ENCODE measurements at places on chromosomes 6 and 20.
A peak's percentile ranks its signal among the peaks of the same experiment; 100 is the strongest.

DNA sequence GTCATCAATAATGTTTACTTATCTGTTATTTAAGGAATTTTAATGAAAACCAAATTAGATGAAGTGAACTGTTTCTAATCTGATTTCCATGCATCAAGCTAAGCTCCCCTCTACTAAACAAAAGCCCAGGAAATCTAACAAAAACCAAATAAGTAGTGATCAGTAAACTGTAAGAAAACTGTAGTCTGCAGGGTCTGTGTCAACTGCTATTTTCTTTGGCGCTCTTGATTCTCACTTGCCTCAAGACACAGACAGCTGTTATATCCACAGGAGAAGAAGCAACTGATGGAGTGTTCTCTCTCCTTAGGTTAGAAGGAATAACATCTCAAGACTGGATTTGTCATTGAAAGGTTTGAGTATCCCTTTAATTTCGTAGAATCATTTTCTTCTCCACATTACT is 293.5 kb downstream of the PHF3 start:
- DNase-seq: no peak

DNA sequence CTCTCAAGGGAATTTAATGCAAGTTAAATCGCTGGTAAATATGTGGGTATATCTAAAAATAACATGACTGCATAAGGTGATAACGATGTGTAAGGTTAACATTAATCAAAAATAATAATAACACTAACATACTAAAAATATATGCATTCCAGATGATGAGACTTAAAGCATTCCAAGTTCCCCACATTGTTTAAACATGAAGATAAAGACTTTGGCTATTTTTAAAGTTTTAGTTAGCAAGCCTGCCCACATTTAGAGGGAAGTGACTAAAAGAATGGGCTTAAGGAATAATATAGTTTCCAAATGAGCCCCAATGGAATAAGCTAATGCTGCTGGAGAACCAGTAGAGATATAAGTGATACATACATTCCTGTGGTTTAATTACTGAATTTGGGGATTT is 941.3 kb downstream of the TBC1D32 start:
- no peak for DNase-seq

- DNase-seq: no peak
These were observed 53.5 kb upstream of the CCN2 start for GRCh38 chr6:132004668-132005067.

- DNase-seq: no peak
These were observed 125.3 kb downstream of the PREX1 start for GRCh38 chr20:48702455-48702913.

GRCh38 chr6:48744948-48745347 is 634.0 kb upstream of the PTCHD4 start:
- DNase-seq: no peak

DNA sequence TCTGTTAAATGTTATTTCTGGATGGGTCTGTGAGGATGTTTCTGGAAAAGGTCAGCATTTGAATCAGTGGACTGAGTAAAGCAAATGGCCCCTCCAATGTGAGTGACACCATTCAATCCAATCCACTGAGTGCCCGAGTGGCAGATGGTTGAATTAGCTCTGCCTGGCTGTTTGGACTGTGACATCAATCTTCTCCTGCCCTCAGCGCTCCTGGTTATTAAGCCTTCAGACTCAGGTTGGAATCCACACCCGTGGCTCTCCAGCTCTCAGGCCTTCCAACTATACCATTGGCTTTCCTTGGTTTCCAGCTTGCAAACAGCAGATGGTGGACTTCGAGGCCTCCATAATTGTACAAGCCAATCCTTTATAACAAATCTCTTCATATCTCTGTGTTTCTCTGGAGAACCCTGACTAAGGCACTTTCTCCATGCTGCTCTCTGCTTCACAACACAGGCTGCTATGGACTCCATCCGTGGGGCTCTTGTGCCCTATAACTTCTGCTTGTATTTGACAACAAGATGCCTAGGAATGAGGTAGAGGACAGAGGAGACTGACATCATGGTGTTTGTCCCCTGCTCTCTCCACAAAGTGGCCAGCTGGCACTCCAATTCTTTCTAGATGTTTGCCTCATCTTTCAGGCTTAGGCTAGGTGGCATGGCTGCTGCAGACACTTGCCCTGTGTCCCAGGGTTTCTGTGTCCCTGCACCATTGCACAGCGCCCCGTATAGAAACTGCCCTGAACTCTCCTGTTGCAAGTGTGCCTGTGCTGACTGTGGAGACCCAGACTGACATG is 4.8 kb upstream of the CSTL1 start:
- DNase-seq: no peak

DNA sequence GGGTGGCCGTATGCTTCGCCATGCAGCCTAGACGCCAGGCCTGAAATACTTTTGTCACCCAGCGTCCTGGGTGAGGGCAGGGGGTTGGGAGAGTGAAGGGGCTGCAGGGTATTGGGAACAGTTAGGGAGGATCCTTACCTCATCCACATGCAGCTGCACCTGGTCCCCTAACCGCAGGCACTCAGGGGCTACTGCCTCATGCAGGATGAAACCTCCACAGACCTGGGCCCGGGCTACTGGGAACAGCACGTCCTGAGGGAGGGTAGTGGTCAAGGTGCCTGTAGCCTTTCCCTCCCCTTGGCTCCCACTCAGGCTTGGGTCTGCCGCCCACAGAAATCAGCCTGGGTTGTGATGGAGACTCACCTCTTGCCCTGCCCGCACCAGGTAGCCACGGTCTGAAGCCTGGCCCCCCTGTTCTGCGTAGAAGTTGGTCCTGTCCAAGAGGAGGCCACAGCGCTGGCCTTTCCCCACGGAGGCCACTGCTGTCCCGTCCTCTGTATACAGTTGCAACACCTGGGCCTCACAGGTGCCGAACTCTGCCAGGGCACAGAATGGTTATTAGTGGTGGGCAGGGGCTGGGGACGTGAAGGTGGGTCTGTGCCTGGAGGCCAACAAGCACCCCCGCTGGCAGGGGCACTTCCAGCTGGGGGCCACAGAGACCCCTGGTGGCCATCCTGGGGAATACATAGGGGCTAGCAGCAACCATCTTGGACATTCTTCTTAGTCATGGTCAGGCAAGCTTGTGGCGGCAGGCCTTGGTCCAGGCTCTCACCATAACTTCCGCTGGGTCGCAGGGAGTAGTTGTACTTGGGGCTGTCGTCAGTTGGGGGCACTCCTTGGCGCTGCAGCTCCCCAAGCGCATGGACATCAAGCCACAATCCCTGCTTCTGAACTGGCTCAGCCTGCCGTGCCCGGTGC is 8.6 kb downstream of the AARS2 start:
- peak; percentile 51 for DNase-seq

DNA sequence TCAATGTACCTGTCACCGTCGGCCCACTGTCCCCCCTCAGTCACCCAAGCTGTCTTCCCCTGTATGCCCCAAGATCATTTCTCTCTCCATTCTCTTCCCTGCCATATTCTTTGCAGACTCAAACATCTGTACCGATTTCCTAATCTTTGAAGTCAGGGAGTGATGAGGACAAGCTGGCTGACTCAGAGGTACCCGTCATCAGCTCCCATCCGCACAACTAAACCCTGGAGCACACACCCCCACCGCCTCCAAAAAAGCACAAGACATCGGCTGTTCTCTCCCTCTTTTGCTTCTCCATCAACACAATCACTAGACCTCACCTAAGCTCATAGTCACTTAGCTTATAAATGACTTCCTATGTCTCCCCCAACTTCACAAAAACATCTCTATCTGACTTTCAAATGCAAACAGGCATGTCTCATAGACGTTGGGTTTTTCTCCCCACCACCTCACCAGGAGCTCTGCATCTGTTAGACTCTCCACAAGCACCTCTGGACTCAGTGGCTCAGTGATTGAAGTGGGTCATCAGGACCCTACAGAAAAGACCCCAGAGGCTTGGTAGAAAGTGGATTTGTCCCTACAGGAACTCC is 11.5 kb upstream of the NFATC2 start:
- no peak for DNase-seq

DNA sequence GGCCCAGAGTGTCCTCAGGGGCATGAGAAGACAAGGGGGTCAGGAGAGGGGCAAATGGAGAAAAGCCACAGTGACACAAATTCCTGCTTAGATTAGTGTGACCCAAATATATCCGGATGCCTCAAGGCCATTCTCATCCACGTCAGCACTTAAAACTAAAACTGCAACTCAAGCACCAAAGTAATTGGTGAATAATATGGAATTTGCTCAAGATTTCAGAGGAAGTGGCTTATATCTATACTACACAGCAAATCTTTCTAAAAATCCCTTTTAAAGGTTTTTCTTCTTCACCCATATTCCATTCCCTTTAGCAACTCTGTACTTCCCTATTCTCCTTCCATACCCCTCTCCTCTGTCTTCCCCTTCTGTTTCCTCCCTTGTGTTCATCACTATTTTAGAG is 15.2 kb downstream of the DEF6 start:
- DNase-seq: no peak

GRCh38 chr20:51884561-51884960 is 82.2 kb upstream of the SALL4 start:
- no peak for DNase-seq

- DNase-seq: peak; percentile 40
These were observed 5.6 kb downstream of the EEF1A1 start for GRCh38 chr6:73515204-73515655.

GRCh38 chr20:41424546-41424945 is 57.9 kb upstream of the EMILIN3 start:
- DNase-seq: peak; percentile 67

DNA sequence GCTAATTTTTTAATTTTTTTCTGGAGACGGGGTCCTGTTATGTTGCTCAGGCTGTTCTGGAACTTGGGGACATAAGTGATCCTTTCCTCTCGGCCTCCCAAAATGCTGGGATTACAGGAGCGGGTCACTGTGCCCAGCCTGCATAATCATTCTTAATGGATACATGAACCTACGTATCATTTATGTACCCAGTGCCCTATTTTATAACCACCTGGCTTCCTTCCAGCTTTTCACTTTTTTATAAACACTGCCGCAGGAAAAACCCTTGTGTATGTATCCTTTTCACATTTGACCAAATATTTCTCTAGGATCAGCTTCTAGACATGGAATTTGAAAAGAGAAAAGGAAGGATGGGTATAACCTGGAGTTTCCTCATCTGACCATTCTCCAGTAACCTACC is 85.6 kb upstream of the RIN2 start:
- no peak for DNase-seq

DNA sequence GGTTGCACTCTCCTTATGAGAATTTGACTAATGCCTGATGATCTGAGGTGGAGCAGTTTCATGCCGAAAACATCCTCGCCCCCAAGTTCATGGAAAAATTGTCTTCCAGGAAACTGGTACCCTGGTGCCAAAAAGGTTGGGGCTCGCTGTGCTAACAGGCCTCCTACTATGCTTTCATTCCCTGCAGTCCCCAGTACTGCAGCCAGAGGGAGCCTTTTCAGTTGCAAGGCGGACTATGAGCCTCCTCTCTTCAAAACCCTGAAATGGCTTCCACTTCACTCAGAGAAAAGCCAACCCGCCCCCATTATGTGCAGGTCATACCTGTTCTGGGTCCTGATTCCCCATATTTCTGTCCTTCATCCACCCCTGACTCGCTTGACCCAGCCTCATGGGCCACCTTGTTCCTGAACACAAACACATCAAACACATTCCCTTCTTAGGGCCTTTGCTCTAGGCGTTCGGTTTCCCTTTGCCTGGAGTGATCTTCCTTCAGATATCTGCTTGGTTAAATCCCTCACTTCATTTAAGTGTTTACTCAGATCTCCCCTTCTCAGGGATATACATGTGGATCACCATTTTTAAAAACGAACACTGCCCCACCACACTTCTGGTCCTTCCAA is 173.7 kb downstream of the PHACTR1 start:
- DNase-seq: peak; percentile 40

- DNase-seq: no peak
These were observed 117.8 kb downstream of the WDR27 start for GRCh38 chr6:169583886-169584541.

GRCh38 chr6:36758516-36759147 is 61.0 kb downstream of the RAB44 start:
- no peak for DNase-seq

- DNase-seq: no peak
These were observed 159.8 kb downstream of the NRN1 start for GRCh38 chr6:5846889-5847288.

GRCh38 chr6:84522135-84522549 is 242.3 kb downstream of the TBX18 start:
- no peak for DNase-seq

GRCh38 chr6:143959927-143960326 is 48.1 kb downstream of the PLAGL1 start:
- no peak for DNase-seq

- peak; percentile 98 for DNase-seq
These were observed 6.9 kb upstream of the MOG start for GRCh38 chr6:29649701-29650673.

- DNase-seq: no peak
These were observed 21.6 kb upstream of the TNFAIP3 start for GRCh38 chr6:137845460-137845859.

DNA sequence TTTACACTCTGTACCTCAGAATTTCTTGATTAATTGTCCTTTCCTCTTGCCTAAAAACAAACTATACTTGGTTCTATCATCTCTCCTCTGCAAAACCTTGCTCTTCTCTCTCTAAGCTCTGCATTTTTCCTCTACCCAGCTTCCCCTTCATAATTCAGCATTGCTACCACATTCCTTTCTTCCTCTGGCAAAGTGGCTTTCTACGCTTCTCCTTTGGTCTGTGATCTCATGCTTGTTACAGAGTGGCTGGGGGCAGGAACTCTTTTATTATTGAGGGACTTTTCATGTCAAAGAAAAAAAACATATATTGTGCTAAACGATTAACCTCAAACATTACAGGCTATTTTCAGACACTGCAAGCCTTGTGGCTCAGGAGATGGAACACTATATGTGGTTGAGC is 333.3 kb upstream of the KCNQ5 start:
- no peak for DNase-seq

DNA sequence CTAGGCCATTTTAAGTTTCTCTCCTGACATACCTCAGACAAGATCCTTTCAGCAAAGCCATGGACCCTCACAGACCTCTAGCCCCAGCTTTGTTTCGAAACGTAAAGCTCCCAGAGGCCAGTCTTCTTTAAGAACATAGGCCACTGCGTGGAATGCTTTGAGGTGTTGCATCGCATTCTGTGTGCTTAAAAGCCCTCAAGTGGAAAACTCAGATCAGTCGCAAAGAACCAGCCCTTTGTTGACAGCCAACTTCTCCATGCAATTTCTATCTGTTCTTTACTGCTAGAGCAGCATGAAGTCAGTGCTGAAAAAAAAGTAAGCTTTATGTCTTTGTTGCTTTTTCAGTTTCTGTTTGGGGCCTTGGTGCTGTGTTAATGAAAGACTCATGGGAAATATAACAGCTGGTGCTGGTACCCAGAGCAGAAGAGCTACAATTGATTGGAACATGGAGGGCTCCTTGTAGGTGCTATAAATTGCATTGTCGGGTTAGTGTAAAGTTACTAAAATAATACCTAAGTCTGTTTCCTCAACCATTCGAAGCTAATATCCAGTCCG is 142.6 kb downstream of the MAP3K7 start:
- no peak for DNase-seq

All from A673 (cell line).